ENCODE measurements at places on chromosomes 13 and 19.

GRCh38 chr13:51552027-51552426 is 32.2 kb upstream of the WDFY2 start:
- no peak for DNase-seq

DNA sequence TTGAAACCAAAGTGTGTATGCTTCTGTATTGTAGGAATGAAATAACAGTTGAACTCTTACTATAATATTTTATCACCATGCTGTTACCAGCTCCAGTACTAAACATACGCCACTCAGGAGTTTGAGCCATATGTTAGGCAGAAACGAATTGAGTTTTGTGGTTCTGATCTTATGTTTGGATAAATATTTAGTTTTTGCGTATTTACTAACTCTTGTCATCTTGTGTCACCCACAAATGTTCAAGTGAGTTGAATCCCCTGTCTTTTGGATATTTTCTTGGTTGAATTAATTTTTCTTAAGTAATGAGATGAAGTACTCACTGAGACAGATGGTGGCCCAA is 1.5 kb downstream of the FNDC3A start:
- DNase-seq: peak; percentile 35

DNA sequence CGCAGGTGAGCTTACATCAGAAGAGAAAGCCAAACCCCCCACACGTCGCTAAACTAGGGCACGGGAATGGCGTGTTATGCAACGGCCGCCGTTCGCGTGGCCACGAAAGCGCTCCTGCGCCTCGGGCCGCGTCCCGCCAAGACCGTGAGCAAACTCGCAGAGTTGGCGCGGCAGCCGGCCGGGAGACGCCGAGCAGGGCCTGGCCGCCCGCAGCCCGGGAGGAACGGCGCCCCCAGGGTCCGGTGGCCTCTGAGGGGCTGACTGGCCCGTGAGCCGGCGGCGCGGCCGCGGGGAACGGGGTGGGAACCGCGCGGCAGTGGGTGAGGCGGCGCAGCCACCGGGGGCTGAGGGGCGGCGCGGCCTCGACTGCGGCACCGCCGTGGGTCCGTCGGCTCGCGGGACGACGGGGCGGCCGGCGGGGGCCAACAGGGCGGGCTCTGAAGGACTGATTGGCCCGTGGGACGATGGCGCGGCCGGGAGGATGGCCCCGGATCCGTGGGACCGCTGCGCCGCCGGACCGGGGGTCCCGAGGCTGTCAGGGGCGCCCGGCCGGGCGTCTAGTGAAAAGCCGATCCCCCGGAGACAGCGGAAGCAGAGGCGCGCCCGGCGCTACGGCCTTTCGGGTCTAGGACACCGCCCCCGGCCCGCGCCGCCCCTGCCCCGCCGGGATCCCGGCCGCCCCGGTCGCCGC is 903 bp downstream of the LATS2 start:
- no peak for DNase-seq

DNA sequence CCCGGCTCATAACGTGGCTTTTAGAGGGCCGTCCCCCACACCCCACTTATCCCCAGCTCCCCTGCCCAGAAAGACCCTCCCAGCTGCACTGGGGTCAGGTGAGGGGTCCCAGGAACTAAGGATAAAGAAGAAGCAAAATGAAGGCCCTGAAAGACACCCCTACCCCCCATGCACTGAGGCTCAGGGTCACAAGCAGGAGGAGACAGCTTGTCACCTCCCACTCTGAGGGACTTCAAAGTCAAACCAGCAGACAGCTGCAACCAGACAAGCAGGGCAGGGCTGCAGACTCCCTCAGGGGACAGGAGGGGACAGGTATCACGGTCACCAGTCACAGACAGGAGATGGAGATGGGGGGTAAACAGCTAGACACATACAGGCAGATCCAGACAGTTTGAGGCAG is 6.1 kb upstream of the NANOS3 start:
- DNase-seq: no peak

- DNase-seq: no peak
These were observed 97.0 kb downstream of the DCT start for GRCh38 chr13:94382517-94382916.

Measured in fibroblast of mammary gland (primary cell).